Hematopoietic multipotent progenitor cell treated with erythropoietin and hydrocortisone succinate and interleukin-3 and kit ligand, for 17 days (in vitro differentiated cells): ENCODE measurements at places on chromosomes 5 and 9.

DNA sequence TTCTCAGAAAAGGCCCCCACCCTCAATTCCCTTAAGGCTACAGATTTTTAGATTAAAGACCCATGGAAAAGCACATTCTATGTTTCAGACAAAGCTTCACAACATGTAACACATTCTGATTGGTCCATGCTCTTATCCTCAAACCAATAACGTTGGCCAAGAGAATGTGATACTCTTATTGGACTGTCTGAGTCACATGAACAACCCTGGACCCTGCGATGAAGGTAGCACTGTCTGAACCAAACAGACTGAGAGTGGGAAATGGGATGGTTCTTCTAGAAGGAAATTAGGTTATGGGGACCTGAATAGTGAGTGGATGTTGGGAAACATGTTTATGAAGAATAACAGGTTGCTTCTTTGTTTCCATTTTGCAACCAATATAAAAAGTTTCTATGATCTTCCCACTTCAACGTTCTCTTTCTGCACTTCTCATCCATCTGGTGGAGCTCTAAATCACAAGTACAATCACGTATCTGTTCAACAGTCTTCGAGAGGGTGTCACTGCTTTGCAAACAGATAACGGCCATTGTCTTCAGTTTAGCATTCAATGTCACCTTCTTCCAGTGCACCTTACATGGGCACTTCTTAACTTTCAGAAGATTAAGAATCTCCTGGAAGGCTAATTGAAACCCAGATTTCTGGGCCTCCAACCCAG, 81.6 kb downstream of the PTCH1 start:
- no peak for DNase-seq

DNA sequence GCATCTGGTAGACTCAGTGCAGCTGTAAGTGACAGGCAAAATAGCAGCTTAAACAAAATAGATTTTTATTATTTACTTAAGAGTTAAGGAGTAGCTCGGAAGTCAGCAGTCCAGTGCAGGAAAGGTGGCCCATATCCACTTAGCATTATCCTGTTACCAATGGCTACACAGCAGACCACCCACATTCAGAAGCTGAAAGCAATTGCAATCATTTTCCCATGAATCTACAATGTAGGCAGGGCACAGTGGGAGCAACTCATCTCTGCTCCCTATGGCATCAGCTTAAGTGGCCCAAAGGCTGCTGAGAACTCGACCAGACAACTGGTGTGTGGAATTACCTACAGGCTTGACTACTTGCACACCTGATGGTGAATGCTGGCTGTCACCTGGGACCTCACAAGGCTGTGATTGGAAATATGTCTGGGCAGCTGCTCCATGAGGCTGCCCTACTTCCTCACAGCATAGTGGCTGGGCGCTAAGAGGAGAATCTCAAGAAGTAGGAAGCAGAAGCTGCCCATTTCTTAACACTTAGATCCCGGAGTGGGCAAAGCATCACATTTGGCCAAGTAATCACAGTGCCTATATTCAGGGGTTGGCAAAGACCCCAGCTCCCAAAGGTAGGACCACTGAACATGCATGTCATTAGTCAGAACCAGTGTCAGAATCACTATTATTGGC, 56.4 kb downstream of the SNX18 start:
- no peak for DNase-seq

DNA sequence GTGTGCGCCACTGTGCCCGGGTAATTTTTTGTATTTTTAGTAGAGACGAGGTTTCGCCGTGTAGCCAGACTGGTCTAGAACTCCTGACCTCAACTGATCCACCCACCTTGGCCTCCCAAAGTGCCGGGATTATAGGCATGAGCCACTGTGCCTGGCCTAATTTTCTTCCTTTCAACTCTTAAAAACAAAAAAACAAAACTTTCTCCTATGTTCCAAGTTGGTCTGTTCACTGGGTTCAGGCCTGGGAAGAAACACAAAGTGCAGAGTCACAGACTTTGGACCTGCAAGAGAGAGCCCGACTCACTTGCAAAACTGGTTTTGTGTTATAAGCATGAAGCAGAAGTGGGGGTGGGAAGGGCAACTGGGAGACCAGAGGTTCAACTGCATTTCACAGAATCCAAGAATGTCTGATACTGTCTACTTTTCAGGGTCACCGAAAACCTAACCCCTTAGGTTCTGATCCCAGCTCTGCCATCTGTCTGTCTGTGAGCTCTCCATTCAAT, 5.2 kb upstream of the HDHD3 start:
- no peak for DNase-seq

GRCh38 chr5:101393795-101394450, 490.8 kb upstream of the ST8SIA4 start:
- DNase-seq: no peak

- DNase-seq: no peak
These were observed 23.6 kb upstream of the CSF1R start for GRCh38 chr5:150109921-150110320.
